ENCODE measurements at places on chromosomes 2 and 18. TPM values are rescaled to one million over a fixed set of nuclear protein-coding genes. Genes with fewer than 3 reads are reported as not detected.

Gene REG3G
- not detected for total RNA-seq

Gene MEP1B
- total RNA-seq: not detected

Gene STARD6
- 0.33 TPM for total RNA-seq

Gene KRTCAP3
- total RNA-seq: not detected

Gene WDSUB1
- 5.7 TPM for total RNA-seq

Gene KCNS3
- 2.6 TPM for total RNA-seq

Gene STK11IP
- 15.3 TPM for total RNA-seq

Gene CTLA4
- not detected for total RNA-seq

Gene IL36G
- total RNA-seq: not detected

Gene REEP1
- 0.26 TPM for total RNA-seq

Gene CFAP65
- under 0.01 TPM for total RNA-seq

Gene POMC
- total RNA-seq: 0.28 TPM

Gene PLGLB1
- total RNA-seq: 0.28 TPM

Gene CLEC4F
- not detected for total RNA-seq

Gene CHRND
- not detected for total RNA-seq

Gene DCDC2C
- not detected for total RNA-seq

Gene ADD2
- total RNA-seq: 2.6 TPM

Gene PRSS56
- total RNA-seq: not detected

Gene ZNF142
- 7.5 TPM for total RNA-seq

Gene NTSR2
- total RNA-seq: not detected

Gene SIGLEC15
- 0.13 TPM for total RNA-seq

Gene EVA1A
- total RNA-seq: 149 TPM

Gene SP140L
- total RNA-seq: 8.2 TPM

Gene CBLN2
- total RNA-seq: 1.1 TPM

Gene ITPRIPL1
- total RNA-seq: 5.4 TPM

Gene CCDC121
- 1.7 TPM for total RNA-seq

Data from pulmonary artery endothelial cell (primary cell).